ENCODE measurements at places on chromosomes 12 and 14. TPM values are rescaled to one million over a fixed set of nuclear protein-coding genes. Genes with fewer than 3 reads are reported as not detected.

STYK1 gene
- not detected for total RNA-seq

TC2N gene
- total RNA-seq, result 0.41 TPM

PLCZ1 gene
- not detected for total RNA-seq

NANOG gene
- total RNA-seq, result not detected

UTP20 gene
- 35.3 TPM for total RNA-seq

SPATS2 gene
- 67.6 TPM for total RNA-seq

RTL1 gene
- total RNA-seq, result 0.08 TPM

BMP4 gene
- 42.9 TPM for total RNA-seq
